ENCODE measurements at places on chromosomes 16 and 17.

DNA sequence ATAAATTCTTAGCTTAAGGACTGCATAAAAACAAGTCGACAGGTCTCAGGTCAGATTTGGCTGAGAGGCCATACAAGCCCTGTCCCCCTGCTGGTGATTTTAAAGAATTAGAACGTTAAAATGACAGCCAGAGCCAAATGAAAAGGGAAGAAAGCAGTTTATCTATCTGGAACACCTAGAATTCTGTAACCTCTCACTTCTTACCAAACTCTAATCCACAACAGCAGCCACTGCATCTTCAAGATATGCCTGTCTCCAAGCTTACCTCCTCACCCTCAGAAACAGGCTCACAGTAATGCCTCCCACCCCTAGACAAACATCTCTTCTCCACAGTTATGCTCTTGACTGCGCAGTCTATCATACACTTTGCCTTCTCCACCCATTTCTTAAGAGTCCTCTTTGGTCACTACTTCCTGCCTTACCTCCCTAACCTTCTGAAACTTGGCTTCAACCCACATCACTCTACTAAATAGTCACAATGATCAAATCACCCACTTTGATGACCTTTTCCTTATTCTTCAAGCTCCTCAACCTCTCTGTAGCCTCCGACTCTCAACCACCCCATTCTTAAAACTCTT is 14.2 kb downstream of the ANKFY1 start:
- DNase-seq: no peak

- DNase-seq: no peak
Observed at GRCh38 chr17:1758807-1759206, 3.1 kb upstream of the SERPINF1 start.

- no peak for DNase-seq
Observed at GRCh38 chr16:30548416-30549253, 9.5 kb downstream of the ZNF764 start.

DNA sequence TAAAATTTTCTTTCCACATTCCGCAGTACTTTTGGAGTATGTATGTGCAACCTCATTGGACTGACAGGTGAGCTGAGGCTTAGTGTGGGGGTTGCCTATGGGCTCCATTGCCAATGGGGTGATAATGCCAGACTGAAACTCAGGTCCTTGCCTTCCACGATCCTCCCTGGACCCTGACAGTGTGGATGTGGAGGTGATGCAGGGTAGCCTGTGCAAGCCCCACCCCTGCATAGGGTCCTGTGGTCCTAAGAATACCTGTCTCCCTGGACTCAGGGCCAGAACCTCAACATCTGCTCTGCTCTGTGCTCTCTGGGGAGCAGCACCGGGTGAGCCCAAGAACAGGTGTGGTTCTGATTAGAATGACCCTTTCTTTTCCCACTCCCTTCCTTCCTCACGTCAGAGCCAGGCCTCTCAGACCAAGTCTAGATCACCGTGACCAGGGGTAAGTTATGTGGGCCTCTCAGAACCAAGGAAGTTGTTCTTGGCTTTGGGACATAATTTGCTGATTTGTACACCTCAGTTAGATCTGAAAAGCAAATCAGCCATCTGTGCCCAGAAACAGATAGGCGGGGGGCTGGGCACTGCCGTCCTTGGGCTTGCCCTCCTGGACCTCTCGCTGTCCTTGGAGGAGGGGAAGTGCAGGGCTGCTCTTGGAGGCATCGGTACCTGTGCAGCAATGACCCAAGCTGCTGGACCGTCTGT is 8.4 kb upstream of the TNS4 start:
- DNase-seq: no peak

- no peak for DNase-seq
Observed at GRCh38 chr16:86680661-86681030, 102.3 kb downstream of the FOXL1 start.

DNA sequence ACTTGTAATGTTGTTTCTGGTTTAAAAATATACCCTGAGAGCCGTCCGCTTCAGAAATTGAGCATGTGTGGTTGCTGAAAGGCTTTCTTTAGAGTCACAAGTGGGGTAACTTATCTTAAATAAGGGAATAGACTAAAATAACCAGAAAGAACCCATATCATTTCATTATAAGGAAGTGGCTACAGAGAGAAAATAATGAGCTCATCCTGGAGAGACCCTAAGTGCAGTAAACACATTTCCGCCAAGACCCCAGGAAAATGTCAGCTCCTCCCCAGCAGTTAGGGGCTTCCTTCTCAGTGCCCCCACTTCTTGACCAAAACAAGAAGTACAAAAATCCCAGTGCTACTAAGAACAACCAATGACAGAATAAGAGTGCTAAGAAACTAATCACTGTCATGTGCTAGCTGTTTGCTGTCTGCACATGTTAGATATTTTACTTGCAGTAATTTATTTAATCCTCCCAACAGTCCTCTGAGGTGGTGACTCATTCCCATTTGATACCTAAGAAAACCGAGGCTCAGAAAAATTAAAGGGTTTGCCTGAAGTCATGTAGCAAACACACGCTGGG is 83.5 kb downstream of the CDYL2 start:
- DNase-seq: no peak

DNA sequence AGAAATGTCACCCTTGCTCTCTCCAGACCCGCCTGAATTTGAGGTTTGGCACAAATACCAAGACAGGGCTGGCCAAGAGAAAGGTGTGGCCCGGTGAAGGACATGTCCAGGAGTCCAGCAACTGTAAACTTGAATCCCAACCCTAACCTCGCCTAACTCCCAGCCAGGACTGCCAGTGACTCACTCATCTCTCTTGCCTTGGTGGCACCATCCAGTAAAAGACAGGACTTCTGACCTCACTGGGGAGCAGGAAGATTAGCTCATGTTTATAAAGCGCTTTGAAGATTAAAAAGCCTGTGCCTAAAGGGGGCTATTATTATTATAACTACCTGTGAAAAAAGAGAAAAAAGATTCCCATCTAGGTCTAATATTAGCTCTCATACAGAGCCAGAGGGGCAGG is 335.3 kb downstream of the SOX9 start:
- no peak for DNase-seq

- no peak for DNase-seq
Observed at GRCh38 chr16:83951544-83951943, 1.5 kb upstream of the OSGIN1 start.

DNA sequence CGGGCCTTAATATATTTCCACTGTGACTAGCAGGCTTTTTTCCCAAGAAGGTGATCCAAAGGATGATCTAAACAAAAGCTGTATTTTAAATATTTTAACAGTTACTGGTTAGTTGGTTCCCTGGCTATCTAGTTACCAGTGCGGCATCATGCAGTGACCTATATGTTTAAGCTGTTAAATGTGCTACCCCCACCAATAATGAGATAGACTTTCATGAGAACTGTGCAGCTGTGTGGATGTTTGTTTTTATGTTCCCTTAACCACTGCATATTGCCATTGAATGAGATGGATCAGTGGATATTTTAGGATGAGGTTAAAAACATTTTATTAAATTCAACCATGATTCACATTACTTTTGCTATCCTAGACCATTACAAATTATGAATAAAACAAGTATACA is 16.9 kb downstream of the ERN1 start:
- no peak for DNase-seq

- no peak for DNase-seq
Observed at GRCh38 chr17:80805032-80805751, 186.4 kb upstream of the CHMP6 start.

DNA sequence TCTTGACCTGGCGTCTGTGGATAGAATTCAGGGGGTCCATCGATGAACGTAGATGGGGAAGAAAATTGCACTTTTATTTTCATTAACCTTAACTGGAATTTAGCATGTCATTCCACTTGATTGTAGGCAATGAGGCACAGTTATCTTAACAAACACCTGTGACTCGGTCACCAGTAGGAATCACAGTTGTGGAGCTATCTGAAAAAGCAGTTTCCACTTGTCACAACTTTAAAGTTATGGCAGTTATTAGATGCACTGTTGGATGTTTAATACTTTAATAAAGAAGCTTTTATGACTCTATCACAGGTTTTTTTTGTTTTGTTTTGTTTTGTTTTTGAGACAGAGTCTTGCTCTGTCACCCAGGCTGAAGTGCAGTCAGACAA is 83.7 kb upstream of the LGALS9 start:
- no peak for DNase-seq

DNA sequence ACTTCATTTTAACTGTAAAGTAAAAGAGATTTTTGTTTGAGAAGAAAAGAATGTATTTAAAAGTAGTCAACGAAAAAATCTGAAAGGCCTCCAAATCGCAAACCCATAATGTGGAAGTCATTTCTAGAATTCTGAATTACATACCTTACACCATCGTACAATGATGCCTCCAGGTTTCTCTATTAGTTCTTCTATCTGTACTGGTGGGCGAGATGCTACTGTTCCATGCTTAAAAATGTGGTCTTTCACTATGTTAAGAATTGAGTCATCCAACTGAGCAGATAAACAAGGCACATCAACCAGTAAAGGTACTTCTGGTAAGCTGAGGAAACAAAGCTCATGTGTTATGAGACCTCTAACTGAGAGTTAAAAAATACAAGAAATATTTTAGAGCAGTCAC is 28.5 kb downstream of the CRLF3 start:
- DNase-seq: no peak

DNA sequence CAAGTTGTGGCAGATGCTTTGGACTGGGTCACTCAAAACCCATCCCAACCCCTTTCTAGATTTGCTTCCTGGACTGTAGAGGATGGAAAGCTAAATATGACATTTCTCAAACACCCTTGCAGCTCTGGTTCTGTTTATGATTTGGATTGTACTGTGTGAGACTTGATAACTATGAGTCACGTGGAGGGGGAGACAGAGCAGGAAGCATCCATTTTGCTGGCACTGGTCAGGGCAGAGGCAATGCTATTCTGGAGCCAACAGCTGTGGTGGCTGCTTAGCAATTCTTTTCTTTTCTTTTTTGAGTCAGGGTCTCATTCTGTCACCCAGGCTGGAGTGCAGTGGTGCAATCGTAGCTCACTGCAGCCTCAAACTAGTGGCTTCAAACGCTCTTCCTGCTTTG is 13.6 kb upstream of the TERF2 start:
- no peak for DNase-seq

- DNase-seq: no peak
Observed at GRCh38 chr16:66493490-66494401, 56.2 kb downstream of the TK2 start.

- DNase-seq: no peak
Observed at GRCh38 chr17:66240630-66241029, 11.4 kb upstream of the APOH start.

GRCh38 chr16:49599281-49599680 is 225.7 kb downstream of the C16orf78 start:
- no peak for DNase-seq

GRCh38 chr16:65446427-65446826 is 324.6 kb upstream of the CDH11 start:
- no peak for DNase-seq

- no peak for DNase-seq
Observed at GRCh38 chr17:21505819-21506815, 130.0 kb downstream of the KCNJ12 start.

DNA sequence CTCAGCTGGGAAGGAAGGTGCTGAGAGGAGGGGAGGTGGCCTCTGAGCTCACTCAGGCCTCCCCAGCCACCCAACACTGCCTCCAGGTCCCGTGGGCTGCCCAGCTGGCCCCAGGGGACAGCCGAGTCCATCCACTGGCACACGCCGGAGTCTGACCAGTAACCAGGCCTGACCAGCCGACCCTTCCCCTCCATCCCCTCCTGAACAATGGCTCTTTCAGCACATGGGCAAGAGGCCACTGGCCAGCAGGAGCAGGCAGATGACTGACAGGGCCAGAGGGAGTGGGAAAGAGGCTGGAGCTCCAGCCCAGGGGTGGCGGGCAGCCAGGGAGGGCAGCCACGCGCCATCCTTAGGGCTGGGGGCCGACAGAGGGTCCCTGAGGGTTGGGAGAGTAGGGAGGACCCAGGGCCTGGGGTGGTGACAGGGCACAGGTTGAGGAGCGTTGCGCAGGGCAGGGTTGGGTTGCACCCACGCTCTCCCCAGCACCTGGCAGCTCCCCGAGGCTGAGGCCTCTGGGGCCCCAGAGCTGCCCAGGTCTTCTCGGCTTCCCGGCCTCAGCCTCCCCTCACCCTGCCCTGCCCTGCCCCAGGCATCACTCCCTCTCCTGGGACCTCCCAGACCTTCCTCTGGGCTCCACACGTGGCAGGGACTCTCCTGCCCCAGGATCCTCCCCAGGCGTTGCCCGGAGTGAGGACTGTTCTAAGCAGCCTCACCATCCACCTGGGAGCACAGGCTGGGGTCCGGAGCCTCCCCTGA is 20.2 kb upstream of the SLC38A10 start:
- DNase-seq: no peak

- DNase-seq: no peak
Observed at GRCh38 chr17:59534583-59534982, 30.8 kb upstream of the DHX40 start.

- DNase-seq: no peak
Observed at GRCh38 chr16:79093554-79093967, 507.0 kb downstream of the MAF start.

DNA sequence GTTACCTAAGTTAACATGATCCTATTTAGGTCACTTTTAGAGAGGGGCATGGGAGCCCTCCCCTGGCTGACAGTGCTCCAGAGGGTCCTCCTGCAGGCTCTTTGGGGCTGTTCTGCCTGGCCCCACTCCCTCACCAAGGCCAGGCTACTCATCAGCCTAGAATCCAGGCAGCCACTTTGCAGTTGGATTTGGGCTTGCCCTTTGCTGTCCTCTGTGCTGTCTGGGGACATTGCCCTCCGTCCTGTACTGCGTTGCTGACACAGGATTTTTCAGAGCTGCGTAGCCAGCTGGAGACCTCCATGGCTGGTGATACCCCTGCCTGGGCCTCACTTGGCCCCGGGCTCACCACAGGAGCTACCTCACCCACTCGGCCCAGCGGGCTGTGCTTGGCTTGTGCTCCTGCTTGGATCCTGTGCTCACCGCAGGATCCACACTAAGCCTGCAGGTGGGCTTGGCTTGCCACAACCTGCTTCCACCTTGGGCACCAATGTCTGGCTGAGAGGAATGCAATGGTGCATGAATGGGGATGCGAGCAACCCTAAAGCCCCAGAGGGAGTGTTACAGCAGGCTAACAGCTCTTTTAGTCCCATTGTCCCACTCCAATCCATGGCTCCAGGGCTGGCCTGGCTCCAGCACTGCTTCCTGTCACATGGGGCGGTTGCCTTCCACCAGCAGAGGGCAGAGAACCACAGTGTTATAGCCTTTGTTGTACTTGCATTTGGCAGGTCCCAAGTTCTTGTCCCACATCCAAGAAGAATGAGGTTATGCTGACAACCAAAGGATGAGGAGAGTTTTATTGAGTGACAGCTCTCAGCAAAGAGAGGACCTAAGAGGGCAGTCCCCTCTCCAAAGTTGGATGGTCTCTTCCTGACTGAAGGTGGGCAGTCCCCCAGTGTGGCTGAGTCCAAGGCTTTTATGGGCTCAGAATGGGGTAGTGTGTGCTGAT is 21.5 kb downstream of the CCL4 start:
- DNase-seq: no peak

- DNase-seq: no peak
Observed at GRCh38 chr17:2123375-2124251, 68.7 kb downstream of the HIC1 start.

- DNase-seq: no peak
Observed at GRCh38 chr17:40484973-40485530, 16.4 kb downstream of the TNS4 start.

Measured in activated T-cell treated with anti-CD3 and anti-CD28 coated beads for 1 hour (primary cell).